ENCODE measurements at places on chromosomes 1 and 21.

DNA sequence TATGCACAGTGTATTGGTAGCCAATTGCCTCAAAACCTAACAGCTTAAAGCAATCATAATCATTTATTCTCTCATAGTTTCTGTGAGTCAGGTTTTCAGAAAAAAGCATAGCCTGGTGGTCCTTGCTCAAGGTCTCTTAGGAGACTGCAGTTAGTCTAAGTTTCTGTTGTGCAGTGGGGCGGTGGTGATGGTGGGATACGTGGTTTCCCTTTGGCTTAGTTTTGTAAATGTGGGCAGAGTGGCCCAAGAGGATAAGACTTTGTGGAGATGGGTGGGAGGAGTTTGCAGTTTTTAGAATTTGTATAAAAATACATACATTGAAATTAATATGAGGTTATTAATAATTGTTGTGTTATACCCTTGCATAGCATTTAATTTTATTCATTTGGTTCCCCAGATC, 68.6 kb downstream of the NOS1AP start:
- no peak for DNase-seq

- no peak for DNase-seq
These were observed 26.1 kb downstream of the ETS2 start for GRCh38 chr21:38831526-38832467.

DNA sequence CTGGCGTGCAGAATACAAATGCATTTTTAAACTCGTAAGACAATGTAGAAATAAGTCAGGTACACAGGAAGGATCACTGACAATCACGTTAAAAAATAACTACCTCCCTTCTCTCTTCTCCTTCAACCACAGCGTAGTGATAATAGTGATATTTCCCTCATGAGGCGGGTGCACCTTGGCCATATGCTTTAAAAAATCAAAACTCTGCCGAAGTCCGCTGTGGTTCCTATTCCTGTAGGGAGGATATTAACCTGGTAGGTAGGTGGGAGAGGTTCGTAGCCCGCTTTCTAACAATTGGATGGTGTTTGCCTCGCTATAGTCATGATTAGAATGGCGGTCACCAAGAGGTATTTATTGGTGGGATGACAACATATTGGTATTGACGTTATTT, 732 bp downstream of the GREM2 start:
- no peak for DNase-seq

DNA sequence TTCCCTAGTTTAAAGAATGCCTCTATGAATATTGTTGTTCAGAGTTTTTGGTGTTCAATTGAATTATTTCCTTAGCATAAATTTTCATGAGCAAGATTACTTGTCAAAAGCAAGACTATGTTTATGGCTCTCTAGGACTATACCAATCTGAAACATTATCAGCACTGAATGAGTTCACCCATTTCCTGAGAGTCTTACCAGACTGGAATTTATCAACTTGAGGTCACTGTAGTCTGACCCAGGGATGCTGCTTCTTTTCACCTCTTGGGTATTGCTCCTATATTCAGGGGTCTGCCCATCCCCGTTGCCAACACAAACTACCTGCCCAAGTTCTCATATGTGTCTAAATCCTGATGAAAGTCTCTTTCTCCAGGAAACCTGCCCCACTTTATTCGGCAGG, 42.6 kb downstream of the OPTC start:
- no peak for DNase-seq

- DNase-seq = no peak
These were observed 20.6 kb upstream of the KIF26B start for GRCh38 chr1:245133995-245134715.

DNA sequence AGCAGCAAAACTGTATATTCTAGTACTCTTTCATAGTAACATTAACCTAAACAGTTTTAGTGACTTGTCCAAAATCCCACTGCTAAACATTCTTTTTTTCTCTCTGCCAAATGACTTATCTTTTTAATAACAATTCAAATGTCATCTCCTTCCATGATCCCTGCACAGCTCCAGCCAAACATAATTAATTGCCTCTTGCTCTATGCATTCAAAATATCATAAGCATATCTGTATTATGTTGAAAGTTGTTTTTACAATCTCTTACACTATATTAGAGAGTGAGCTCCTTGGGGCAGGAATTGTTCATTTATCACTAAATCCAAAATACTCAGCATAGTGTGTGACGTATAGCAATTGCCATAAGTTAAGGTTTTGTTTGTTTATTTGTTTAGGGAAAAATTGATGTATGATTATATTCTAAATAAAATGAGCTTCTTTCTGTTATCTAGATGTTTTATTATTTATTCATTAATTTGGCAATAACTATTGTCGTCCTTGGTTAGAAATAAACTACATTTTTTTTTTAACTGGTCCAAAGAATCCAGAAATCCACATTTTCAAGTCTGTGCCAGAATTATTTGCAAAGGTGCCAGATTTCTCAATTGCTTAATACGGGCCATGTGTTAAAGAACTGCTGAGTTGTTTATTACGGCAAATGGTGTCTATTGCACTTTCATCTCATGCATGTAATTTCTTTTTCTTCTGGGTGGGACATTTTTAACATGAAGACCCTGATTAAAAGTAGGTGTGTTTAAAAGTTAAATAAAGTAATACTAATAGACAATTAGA, 577.2 kb upstream of the ZRANB2 start:
- no peak for DNase-seq
